ENCODE measurements at places on chromosomes 13 and 19.

DNA sequence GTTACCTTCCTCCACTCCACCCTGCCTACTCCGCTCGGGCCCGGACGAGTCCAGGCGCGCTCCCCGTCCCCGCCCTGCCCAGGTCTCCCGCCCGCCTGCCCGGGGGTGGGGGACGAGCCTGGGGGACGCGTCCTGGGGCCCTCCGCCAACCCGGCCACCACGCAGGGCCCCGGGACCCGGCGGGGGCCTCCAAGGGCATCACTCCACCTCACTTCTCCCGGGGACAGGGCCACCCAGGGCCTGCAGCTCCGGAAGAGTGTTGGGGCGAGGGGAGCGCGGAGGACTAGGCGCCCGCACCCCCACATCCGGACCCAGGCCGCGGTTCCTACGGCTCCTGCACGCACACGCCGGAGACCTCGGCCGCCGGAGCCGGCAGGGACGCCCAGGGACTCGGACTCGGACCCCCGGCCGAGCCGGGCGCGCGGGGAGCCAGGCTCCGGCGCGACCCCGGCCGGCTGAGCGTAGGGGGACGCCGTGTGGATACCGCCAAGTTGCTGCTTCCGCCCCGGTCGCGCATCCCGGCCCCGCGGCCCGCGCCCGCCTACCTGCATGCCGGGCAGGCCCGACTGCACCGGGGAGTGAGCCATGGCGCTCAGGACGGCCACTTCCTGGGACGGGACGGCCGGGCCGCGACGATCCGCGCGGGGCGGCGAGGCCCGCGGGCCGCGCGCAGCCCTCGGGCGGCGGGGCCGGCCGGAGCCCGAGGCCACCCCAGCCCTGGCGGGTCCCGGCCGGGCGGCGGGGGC lies 534 bp downstream of the STK24 start:
- DNase-seq = no peak

DNA sequence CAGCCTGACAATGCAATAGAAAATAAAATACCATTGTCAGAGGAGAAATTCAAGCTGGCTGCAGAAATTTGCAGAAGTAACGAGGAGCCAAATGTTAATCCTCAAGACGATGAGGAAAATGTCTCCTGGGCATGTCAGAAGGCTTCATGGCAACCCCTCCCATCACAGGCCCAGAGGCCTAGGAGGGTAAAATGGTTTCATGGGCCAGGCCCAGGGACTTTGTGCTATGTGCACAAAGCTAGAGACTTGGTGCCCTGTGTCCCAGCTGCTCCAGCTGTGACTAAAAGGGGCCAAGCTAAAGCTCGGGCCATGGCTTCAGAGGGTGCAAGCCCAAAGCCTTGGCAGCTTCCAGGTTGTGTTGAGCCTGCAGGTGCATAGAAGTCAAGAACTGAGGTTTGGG lies 431.7 kb downstream of the LMO7 start:
- DNase-seq = no peak

GRCh38 chr13:37889102-37889501 lies 19.5 kb upstream of the TRPC4 start:
- no peak for DNase-seq

GRCh38 chr13:112444416-112445399 lies 68.6 kb downstream of the SPACA7 start:
- DNase-seq = no peak

GRCh38 chr13:35480346-35480745 lies 3.9 kb upstream of the MAB21L1 start:
- no peak for DNase-seq

DNA sequence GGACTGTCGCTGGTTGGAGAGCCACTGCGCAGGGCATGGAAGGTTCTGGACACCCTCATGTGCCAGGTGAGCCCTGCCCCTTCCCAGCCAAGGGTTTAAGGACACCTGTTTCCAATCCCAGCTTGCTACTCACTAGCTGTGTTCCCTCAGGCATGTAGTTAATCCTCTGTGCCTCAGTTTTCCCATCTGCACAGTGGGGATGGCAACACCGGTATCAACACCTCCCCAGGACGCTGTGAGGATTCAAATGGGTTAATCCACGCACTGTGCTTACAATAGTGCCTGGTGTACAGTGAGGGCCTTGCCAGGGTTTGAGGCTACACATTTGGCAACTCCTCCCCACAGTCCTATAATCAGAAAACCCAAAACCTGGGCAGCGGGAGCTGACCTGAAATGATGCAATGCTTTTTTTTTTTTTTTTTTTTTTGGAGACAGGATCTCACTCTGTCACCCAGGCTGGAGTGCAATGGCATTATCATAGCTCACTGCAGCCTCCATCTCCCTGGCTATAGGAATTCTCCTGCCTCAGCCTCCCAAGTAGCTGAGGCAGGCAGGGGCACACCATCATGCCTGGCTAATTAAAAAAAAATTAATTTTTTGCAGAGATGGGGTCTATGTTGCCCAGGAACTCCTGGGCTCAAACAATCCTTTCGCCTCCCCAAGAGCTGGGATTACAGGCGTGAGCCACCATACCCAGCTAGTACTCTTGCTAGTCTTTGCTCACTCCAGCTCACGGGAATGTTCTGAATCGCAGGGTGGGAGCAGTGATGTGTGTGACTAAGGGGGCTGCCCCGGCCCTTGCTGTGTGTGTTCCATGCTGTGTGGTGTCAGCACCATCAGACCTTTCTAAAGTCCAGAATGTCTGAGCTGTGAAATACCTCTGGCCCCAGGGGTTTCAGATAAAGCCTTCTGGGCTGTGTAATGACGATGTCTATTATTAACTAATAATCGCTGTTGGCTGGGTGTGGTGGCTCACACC lies 2.3 kb downstream of the ACP4 start:
- no peak for DNase-seq

DNA sequence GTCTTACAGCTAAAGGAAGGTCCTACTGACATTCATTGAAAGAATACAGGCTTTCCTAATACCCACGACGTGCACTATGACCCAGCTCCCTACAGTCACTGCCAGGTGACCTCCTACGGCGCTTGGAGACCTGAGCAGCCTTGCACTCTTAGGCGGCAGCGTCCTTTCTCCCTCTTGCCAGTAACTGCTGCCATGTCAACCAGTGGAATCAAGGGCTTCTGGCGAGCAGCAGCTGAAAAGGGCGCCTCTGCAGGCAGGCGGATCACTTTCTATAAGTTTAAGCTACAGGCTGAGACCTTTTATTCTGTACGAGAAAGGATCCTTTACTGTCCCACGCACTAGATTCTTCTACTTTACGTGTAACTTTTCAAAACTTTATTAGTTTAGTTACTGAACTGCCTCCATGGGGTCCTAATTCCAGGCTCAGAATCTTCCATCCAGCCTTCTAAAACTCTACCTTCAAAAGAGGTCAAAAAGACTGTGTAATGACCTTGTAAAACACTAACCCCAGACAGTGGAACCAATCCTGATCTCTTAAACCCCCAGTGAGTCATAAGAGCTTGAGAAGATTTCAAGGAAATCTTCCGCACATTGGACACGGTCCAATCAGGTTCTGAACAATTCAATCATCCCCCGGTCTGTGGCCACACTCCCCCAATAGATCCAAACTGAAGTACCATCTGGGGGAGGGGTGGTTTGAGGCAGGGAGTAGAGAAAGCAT lies 1.9 kb downstream of the KCTD12 start:
- no peak for DNase-seq

- DNase-seq = no peak
Measured at GRCh38 chr19:6478815-6479214, 2.8 kb downstream of the DENND1C start.

GRCh38 chr13:49791315-49791710 lies 1.2 kb downstream of the KPNA3 start:
- DNase-seq = no peak

GRCh38 chr13:30721936-30722335 lies 13.4 kb upstream of the ALOX5AP start:
- no peak for DNase-seq

GRCh38 chr19:9865732-9866501 lies 30.8 kb downstream of the PIN1 start:
- no peak for DNase-seq

DNA sequence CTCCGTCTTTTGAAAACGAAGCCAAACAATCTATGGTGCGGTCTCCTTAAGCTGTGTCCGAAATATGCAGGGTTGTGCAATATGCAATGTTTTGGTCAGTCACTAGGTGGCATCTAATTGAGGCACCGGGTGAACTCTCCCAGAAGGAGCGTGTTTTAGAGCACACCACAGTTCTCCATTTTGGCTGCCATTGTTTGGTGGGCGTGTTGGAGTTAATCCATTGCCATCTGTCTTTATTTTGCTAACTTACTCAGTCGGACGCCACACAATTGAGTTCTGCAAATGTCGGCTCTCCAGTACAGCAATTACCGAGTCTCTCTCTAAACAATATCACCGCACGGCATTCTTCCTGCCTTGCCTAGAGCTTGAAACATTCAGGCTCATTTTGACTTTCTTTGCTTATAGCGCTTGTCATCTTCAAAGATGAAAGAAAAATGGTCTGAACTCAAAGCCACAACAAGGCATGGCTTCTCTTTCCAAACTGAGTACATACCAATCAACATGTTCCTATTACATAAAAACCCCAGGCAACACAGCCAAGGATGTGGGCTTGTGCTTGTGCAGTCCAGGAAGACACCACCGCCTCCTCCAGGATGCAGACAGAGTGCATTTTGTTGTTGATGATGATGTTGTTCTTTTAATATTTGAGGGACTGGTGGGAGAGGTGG lies 182.0 kb upstream of the SERP2 start:
- peak; percentile 40 for DNase-seq

- DNase-seq = no peak
Measured at GRCh38 chr13:94122300-94122915, 357.1 kb downstream of the DCT start.

GRCh38 chr13:81606074-81606473 lies 1265.1 kb upstream of the SPRY2 start:
- no peak for DNase-seq

- DNase-seq = no peak
Measured at GRCh38 chr19:19468424-19469050, 46.8 kb downstream of the TSSK6 start.

DNA sequence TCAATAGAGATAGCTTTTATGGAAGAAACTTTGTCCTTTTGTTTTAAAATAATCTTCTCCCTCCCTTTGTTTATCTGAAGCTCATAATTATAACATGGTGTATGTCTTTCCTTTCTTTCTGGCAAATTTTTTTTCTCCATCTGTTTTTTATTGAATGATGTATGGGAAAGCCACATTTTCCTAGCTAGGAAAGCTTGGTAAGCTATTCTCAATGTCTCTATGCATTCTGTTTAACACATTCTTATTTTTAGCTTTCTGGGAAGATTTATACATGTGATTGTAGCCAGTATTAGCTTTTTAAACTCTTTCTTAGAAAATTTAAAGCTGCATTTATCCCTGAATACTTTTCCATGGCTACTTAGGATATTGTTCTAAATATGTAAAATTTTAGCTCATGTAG lies 124.9 kb upstream of the CSNK1A1L start:
- DNase-seq = no peak

DNA sequence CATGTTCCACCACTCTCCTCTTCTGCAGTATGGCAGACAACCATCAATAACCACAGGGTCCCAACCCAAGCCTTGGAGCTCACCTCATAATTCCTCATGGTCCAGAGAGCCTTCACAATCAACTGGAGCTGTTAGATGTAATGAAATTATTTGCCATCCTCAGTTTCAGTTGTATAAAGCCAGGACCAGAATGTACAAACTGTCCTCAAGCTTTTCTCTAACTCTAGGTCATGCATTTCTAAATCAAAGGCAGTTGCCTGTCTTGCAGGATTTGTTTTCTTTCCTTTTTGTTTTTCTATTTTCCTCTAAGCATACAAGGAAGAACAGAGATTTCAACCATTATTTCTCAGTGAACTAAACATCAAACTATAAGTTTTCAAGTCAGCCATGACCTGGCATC lies 182.5 kb upstream of the SERP2 start:
- DNase-seq = no peak

DNA sequence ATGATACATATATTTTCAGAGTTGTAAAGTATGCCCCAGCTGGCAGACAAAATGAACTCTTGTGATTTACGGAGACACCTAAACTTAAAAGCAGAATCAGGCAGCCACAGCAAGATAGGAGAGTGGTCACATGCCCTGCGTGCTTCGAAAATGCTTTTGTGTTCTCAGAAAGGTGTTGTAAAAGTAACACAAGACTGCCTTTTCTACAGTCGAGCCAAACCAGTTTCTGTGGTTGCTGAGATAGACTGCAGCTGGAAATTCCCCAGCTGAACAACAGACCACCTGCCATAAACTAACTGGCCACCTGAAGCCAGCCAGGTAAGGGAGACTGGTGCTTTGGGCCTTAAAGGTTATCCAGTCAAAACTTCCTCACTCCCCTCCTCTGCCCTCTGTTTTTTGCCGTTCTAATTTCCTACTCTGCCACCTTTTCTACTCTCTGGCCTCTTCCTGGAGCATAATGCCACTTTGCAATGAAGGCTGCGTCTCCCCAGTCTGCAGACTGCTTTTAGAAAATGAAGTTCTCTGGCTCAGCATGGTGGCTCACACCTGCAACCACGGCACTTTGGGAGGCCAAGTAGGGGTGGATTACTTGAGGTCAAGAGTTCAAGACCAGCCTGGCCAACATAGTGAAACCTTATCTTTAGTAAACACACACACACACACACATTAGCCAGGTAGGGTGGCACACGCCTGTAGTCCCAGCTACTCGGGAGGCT lies 381.2 kb upstream of the SLITRK1 start:
- no peak for DNase-seq

DNA sequence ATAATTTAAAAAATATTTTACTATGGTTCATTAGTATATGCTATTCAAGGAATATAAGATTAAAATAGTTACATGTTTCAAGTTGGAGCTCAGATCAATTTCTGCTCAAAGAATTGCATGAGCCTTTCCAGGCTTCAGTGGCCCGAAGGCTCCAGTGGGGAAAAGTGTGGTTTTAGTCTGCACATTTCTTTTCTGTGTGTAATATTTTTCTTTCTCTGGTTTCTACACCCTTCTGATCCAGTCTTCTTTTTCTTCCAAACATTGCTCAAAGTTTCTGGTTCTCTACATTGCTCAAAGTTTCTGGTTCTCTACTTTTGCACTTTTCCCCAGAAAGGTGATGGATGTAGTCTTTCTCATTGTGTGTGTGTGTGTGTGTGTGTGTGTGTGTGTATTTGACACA lies 64.7 kb upstream of the OXGR1 start:
- no peak for DNase-seq

GRCh38 chr13:35256459-35257148 lies 219.9 kb downstream of the MAB21L1 start:
- DNase-seq = no peak
